ENCODE measurements at places on chromosomes 6 and 20.

GRCh38 chr20:56943946-56944945 lies 315.1 kb downstream of the TFAP2C start:
- DNase-seq: no peak

DNA sequence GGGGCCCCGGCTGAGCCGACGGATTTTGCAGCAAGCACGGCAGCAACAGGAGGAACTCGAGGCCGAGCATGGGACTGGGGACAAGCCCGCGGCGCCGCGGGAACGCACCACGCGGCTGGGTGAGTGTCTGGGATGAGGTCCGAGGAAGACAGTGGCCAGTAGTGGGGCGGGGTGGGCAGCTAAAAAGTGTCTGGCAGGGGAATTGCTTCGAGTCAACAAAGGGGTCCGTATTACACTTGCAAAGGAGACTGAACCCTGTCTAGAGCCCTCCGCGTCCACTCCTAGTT lies 356 bp downstream of the BYSL start:
- DNase-seq: peak; percentile 41

- DNase-seq: peak; percentile 49
These were observed 5.6 kb upstream of the SYNE1 start for GRCh38 chr6:152642578-152643375.

- no peak for DNase-seq
These were observed 43.8 kb downstream of the REV3L start for GRCh38 chr6:111439171-111439570.

- DNase-seq: no peak
These were observed 49.0 kb downstream of the MDGA1 start for GRCh38 chr6:37648465-37649330.

DNA sequence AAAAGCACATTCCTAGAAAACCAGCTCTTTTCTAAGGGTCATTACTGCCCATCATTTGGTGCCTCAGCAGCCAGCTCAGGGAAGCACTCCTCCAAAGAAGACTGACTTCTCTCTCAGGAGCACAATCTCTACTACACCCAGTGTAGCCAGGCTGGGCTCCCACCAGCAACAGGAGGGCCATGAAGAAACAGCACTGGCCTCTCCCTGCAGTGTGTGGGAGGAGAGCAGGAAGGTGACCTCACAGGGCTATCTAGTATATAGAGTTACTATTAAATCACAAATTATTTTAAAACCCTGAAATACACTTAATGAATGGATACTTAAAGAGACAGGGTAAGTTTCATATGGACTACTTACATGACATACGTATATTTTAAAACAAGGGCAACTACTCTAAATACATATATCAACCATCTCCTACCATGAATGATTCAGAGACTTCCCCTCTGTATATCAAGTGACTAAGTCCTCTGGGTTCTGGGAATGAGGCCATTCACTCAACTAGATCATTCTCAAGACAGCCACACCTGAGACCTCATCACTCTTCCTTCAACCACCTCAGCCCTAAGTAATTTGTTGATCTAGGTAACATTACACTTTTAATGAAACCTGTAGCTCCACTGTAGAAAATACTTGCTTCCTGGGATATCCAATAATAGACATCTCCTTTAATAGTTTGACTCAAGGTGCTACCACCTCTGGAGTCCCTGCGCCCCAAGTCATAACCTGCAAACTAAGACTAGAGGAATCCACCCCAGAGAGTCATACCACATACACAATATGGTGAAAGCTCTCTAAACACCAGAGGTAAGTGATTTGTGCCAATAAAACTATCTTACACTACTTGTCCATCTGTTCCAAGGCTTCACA lies 25.2 kb downstream of the TBX18 start:
- DNase-seq: no peak

GRCh38 chr6:35181308-35181932 lies 32.3 kb upstream of the SCUBE3 start:
- DNase-seq: peak; percentile 94

GRCh38 chr20:38779247-38780097 lies 26.0 kb upstream of the PPP1R16B start:
- no peak for DNase-seq
